NB4 (cell line): ENCODE measurements at places on chromosomes 4 and X.
A peak's percentile ranks its signal among the peaks of the same experiment; 100 is the strongest.

- DNase-seq: no peak
Measured at GRCh38 chr4:787561-787981, 38.4 kb downstream of the CPLX1 start.

GRCh38 chrX:119406776-119407175 lies 7.6 kb downstream of the SLC25A43 start:
- no peak for DNase-seq

- DNase-seq: no peak
Measured at GRCh38 chrX:100870527-100870926, 3.6 kb downstream of the NOX1 start.

DNA sequence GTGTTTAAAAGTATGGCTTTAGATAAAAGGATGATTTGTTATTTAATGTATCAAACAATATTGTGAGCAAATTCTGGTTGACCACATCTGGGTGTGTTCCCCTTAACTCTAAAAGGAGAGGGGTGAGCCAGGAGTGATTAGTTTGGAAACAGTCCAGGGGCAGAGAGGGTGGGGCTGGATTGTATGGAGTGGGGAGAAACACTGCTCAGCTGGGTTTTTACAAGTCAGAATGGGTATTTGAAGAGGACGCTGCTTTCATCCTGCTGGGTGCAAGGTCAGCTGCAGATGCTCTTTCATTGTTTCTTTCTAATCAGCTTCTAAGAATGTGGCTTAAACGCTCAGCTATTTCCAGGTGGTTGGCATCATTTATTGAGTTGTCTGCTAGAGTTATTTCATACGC lies 82.8 kb upstream of the LIMCH1 start:
- no peak for DNase-seq

DNA sequence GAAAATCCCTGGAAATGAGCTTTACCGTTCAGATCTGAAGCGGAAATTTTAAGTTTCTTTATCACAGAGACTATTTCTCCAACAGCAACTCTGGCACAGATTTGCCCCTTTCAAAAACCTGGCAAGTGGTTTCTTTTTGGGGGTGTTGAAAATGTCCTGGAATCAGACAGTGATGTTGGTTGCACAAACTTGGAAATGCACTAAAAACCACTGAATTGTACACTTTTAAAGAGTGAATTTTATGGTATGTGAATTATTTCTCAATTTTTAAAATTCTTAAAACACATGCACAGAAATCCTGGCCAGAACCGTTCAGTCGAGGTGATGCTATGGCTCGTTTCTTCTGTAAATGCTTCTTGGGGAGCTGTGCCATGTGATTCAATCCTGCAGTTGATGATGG lies 121.2 kb upstream of the RBPJ start:
- no peak for DNase-seq

GRCh38 chr4:181258569-181258968 lies 984.6 kb upstream of the TENM3 start:
- no peak for DNase-seq

GRCh38 chr4:10006231-10006600 lies 15.1 kb downstream of the SLC2A9 start:
- peak; percentile 98 for DNase-seq
